ENCODE measurements at places on chromosomes 12 and 14. TPM values are rescaled to one million over a fixed set of nuclear protein-coding genes. Genes with fewer than 3 reads are reported as not detected.

HSPB8 gene
- 2.4 TPM for total RNA-seq

TAMALIN gene
- total RNA-seq: under 0.01 TPM

IGF1 gene
- 0.26 TPM for total RNA-seq

PRH2 gene
- not detected for total RNA-seq

SUPT16H gene
- total RNA-seq: 57.0 TPM

ZFHX2 gene
- total RNA-seq: 0.26 TPM

GALNT4 gene
- total RNA-seq: 10.8 TPM

SYCP3 gene
- total RNA-seq: under 0.01 TPM

TAS2R9 gene
- total RNA-seq: not detected

PLEK2 gene
- total RNA-seq: 111 TPM

CCDC177 gene
- not detected for total RNA-seq

MGST1 gene
- total RNA-seq: 87.7 TPM

PLEKHG7 gene
- total RNA-seq: under 0.01 TPM

REC8 gene
- 1.1 TPM for total RNA-seq

GDF3 gene
- total RNA-seq: not detected

MUCL1 gene
- not detected for total RNA-seq

AHNAK2 gene
- 367 TPM for total RNA-seq

KRT82 gene
- not detected for total RNA-seq

GPR84 gene
- 0.13 TPM for total RNA-seq

BRF1 gene
- total RNA-seq: 22.3 TPM

CHGA gene
- not detected for total RNA-seq

TBX3 gene
- total RNA-seq: 0.38 TPM

ALDH1L2 gene
- 34.2 TPM for total RNA-seq

TMEM229B gene
- total RNA-seq: 1.2 TPM

DBX2 gene
- total RNA-seq: not detected

OTX2 gene
- not detected for total RNA-seq

RNASE11 gene
- total RNA-seq: not detected

SLCO1A2 gene
- total RNA-seq: not detected

TMEM179 gene
- not detected for total RNA-seq

HHIPL1 gene
- total RNA-seq: 1.2 TPM

EIF2S3B gene
- 0.79 TPM for total RNA-seq

NPFF gene
- not detected for total RNA-seq

KLRC4 gene
- total RNA-seq: not detected

FOXN4 gene
- total RNA-seq: not detected

ASCL1 gene
- not detected for total RNA-seq

CCT2 gene
- total RNA-seq: 235 TPM

All from bronchial epithelial cell (primary cell).